Kidney (tissue), 22 donors: ENCODE measurements at places on chromosomes 6 and 20. TPM values are rescaled to one million over a fixed set of nuclear protein-coding genes. Genes with fewer than 3 reads are reported as not detected.

FAM83C gene
- not detected for total RNA-seq

DNA sequence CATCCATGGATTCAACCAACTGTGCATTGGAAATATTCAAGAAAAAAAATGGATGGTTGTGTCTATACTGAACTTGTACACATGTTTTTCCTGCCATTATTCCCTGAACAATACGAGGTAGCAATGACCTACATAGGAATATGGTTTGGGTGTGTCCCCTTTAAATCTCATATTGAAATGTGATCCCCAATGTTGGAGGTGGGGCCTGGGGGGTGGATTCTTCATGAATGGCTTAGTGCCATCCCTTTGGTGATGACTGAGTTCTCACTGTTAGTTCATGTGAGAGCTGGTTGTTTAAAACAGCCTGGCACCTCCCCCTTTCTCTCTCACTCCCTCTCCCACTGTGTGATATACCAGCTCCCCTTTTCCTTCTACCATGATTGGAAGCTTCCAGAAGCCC, 139.8 kb upstream of the BACH2 start:
- DNase-seq = no peak

HRH3 gene
- total RNA-seq = not detected

TAAR8 gene
- not detected for total RNA-seq

DNA sequence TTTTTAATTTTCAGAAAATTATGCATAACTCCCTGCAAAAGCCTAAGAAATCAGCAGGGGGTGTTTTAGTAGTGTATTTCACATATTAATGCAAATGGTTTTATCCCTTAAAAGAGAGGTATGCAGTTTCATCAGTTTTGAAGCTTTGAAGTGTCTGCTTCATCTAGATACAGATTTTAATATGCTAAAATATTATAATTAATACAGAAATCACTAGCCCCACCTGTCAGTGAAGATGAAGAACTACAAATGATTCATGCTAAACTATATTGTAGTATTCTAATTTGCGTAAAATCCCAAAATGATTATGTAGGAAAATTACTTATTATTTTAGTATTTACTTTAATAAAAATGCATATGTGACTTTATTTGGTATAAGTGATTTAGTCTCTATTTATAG, 2.9 kb upstream of the TFB1M start:
- DNase-seq = no peak
